ENCODE measurements at places on chromosomes 4 and X.

GRCh38 chr4:120228086-120228485 lies 161.4 kb upstream of the MAD2L1 start:
- DNase-seq: no peak

DNA sequence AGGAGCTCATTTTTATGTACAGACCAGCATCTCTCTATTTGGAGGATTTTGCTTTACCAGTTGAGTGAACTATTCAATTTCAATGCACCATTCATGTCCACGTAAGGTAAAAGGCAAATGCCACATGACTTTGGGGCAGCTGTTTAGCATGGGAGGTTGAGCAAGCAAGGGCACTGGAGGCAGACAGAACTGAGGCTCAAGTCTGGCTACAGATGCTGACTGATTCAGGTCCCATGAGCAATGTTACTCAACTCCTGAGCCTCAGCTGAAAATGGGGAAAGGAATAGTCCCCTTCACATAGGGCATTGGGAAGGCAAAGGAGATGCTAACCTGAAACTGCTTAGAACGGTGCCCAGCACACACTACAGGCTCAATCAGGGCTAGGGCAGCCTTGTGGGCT lies 93.0 kb upstream of the MTM1 start:
- DNase-seq: no peak

DNA sequence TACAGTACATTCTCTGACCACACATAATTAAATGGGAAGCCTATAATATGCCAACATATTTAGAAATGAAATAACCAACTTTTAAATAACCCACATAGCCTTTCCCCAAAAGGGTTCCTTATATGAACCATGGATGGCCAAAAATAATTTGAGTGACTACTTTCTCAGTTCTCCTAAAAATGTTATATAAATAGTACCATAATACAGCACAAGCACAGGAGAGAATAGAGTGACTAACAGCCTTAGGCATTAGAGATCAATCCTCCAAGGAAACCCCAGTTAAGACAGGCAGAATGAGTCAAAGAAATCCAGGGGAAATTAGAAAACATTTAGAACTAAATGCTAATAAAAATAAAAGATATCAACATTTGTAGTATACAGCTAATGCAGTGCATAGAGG lies 50.2 kb downstream of the ANKRD17 start:
- DNase-seq: no peak

GRCh38 chr4:87007528-87008446 lies 73.0 kb downstream of the AFF1 start:
- DNase-seq: no peak

- no peak for DNase-seq
Measured at GRCh38 chr4:16171831-16172230, 54.4 kb downstream of the TAPT1 start.

- peak; percentile 28 for DNase-seq
Measured at GRCh38 chr4:74228691-74229640, 71.0 kb downstream of the MTHFD2L start.

GRCh38 chr4:185190306-185190856 lies 13.4 kb downstream of the CFAP97 start:
- no peak for DNase-seq

DNA sequence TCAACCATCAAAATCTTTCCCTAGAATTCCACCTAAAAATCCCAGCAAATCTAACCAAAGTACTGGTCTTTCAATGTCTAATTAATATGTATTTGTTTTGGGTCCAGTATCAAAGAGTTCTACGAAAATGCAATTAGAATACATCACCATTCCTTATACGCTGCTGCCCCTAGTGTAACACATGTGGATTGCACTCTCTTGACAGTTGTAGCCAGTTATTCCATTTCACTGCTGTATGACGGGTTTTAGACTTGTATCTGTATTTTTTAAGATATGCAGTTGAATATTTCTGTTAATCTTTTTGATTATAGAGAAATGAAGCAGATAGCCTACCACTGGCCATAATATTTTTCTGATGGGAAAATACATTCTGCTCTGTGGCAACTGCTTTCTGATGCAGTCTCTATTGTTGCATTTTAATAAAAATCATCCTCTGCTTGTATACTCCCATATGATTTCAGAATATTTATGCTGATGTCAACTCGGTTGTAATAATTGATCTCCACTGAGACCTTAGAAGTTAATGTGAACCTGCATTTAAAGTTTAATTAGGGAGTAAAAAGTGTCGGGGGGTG lies 17.1 kb upstream of the PAGE2B start:
- DNase-seq: no peak

DNA sequence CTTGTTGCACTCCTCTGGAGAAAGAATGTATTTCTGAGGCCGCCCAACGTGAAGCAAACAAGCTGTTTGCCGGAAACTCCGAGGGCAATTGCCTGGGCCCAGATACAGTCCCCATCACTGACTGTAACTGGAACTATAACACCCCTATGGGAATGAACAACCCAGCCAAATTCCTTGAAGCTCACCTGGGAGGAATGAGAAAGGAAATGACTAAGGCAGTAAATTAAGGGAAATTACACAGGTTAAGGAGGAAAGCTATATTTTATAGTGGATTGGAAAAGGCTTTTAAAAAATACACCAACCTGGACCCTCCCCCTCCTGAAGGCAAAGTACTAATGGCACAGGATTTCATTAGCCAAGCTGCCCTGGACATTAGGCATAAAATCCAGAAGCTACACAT lies 11.7 kb upstream of the HERC5 start:
- no peak for DNase-seq

GRCh38 chr4:112860830-112861690 lies 188.4 kb upstream of the ANK2 start:
- DNase-seq: no peak

DNA sequence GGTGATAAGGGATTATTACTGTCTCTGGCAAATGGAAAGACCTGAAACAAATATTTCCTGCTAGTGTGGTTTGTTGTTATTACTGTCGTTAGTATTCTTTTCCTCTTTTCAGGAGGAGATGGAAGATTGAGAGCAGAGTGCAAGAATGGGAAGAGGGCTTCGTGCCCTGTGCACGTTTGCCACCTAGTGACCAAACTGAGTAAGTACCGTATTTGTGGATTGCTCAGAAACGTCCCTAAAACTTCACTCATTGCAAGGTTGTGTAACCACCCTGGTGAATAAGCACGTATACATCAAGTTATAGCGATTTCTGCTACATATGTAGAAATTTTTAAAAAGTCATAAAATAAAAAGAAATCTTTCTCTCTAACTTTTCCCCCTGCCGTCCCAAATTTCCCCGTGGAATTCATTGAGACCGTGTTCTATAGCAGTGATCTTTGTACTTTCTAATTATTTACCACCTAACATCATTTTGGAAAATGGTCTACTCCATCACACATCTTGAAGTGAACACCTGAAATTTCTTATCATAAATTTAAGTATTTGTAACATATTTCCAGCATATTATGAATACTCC lies 24.3 kb downstream of the LINC00632 start:
- no peak for DNase-seq

- DNase-seq: no peak
Measured at GRCh38 chr4:83217721-83218522, 66.7 kb downstream of the COQ2 start.

DNA sequence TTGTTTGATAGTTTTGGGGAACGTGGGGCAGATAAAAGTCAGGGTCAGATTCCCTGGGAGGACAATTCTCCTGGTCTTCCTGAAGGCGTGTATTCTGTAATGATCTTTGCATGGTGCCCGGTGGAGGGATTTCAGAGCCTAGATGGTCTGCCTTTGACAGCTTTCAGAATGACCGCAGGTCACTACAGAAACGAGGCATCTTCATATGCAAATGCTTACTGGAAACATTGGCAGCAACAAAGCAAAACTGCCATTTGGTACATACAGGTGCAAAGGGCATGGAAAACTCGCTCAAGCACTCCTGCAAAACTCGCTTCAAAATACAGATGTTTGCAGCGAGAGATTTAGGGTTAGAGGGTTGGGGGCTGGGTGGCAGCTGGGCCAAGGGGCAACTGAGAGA lies 8.8 kb downstream of the C4orf50 start:
- no peak for DNase-seq

- DNase-seq: no peak
Measured at GRCh38 chr4:23890369-23891063, 669 bp upstream of the PPARGC1A start.

GRCh38 chr4:648579-649292 lies 23.4 kb downstream of the PDE6B start:
- DNase-seq: no peak

- DNase-seq: no peak
Measured at GRCh38 chrX:19195243-19195610, 73.0 kb upstream of the ADGRG2 start.

- DNase-seq: no peak
Measured at GRCh38 chr4:102606261-102606660, 105.1 kb downstream of the NFKB1 start.

GRCh38 chrX:39654183-39654925 lies 443.4 kb downstream of the BCOR start:
- DNase-seq: no peak

DNA sequence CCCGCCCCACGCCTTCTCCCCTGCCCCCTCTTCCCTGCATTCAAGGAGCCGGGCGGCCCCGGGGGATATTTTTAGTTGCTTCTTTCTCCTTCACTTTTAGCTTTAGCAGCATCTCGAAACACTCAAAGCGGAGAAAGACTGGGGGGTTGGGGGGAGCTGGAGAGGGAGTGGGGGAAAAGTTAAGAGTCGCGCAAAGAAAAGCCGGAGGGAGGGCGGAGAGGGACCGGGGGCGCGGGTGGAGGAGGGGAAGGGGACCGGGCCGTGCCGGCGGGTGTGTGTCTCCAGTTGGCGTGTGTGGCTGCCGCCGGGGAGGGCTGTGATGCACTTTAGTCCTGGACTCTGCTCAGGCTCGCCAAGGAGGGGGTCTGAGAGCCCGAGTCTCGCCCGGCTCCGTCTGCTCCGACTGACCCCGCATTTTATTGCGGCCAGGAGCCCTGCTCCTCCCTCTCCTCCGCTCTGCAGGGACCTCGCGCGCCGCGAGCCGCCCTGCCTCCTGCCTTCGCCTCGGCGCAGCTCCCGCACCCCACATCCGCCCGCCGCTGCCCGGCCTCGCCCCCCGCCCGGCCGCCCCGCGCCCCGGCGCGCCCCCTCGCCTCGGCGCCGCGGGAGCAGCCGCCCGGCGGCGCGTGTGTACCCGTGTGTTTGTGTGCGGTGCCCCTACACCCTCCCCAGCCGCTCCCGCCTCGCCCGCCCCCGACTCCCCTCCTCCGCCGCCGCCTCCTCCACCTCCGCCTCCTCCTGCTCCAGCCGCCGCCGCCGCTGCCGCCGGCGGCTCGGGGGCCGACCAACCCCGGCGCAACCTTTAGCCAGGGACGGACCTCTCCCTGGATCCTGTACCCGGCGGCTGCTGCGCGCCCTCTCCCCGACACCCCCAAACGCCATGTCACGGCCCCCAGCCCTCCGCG lies 1.4 kb downstream of the ZNF827 start:
- peak; percentile 33 for DNase-seq

GRCh38 chrX:2451501-2452316 lies 49.1 kb downstream of the DHRSX start:
- DNase-seq: no peak

- no peak for DNase-seq
Measured at GRCh38 chr4:18691431-18692200, 670.1 kb upstream of the LCORL start.

GRCh38 chr4:135724421-135724820 lies 1522.8 kb upstream of the PABPC4L start:
- no peak for DNase-seq

- DNase-seq: no peak
Measured at GRCh38 chr4:41611124-41611838, 73.3 kb downstream of the LIMCH1 start.

- no peak for DNase-seq
Measured at GRCh38 chr4:102620697-102621497, 119.7 kb downstream of the NFKB1 start.

DNA sequence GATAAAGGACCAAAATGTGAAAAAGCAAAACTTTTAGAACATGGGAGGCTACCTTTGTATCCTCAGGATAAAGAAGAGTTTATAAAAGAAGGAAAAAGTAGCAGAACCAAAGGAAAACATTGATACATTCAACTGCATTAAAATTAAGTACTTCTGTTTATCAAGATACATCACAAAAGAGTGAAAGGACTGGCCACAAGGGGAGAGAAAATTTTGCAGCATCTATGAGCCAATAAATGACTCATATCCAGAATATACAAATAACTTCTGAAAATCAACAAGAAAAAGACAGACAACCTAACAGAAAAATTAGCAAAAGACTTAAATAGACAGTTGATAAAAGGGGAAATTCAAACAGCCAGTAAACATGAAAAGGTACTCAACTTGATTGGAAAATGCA lies 177.1 kb downstream of the RBMX2 start:
- DNase-seq: no peak

GRCh38 chr4:4689694-4690440 lies 148.0 kb upstream of the STX18 start:
- no peak for DNase-seq

- DNase-seq: no peak
Measured at GRCh38 chrX:106899276-106899675, 3.9 kb downstream of the RIPPLY1 start.

DNA sequence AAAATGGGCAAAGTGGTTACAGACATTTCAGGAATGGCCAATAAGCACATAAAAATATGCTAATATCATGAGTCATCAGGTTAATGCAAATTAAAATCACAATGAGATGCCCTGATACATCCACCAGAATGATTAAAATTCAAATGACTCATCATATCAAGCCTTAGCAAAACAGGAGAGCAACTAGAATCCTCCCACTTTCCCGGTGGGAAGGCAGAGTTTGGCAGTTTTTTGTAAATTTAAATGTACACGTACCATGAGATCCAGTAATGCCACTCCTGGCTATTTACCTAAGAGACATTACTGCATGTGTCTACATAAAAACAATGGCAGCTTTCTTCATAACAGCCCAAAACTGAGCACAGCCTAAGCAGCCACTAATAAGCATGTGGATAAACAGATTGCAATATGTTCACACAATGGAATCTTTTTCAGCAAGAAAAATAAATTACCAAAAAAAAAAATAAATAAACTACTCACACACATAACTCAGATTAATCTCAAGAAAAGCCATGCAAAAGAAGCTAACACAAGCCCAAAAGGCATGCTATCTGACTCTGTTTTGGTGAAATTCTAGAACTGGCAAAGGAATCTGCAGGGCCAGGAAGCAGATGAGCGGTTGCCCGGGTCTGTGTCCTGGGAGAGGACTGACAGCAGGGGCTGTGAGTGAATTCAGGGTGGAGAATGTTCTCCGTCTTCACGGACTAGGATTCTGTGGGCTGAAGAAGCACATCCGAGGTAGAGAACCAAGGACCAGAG lies 48.8 kb downstream of the AFAP1 start:
- DNase-seq: no peak

GRCh38 chr4:62131049-62131448 lies 930.9 kb downstream of the ADGRL3 start:
- no peak for DNase-seq

DNA sequence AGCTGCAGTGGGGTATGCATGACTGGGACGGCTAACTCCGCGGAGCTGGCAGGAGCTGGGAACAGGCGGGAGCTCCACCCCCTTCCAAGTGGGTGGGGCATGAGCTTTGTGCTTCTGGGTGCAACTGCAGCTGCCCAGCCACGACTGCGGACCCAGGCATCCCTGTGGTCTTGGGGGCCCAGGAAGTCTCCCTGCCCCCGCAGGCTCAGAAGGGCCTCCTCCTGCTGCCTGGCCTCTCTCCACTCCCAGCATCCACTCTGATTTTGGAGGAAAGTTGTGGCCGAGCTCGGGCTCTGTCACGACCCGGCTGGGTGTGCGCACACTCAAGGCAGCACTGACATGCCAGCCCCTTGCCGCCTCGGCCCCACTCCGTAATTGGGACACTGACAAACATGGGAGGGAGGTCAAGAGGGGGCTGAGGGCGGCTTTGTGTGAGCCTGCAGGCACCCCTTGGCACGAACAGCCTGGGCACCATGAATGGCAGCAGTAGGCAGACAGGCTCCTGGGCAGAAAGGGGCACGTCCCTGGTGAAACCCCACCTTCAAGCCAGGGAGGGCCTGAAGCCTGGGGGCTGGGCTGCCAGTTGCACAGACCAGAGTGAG lies 822.6 kb downstream of the GLUD2 start:
- DNase-seq: no peak

All from activated CD8-positive, alpha-beta memory T cell treated with anti-CD3 and anti-CD28 coated beads for 1 hour (primary cell).